ENCODE measurements at places on chromosomes 13 and 19. TPM values are rescaled to one million over a fixed set of nuclear protein-coding genes. Genes with fewer than 3 reads are reported as not detected.

DNA sequence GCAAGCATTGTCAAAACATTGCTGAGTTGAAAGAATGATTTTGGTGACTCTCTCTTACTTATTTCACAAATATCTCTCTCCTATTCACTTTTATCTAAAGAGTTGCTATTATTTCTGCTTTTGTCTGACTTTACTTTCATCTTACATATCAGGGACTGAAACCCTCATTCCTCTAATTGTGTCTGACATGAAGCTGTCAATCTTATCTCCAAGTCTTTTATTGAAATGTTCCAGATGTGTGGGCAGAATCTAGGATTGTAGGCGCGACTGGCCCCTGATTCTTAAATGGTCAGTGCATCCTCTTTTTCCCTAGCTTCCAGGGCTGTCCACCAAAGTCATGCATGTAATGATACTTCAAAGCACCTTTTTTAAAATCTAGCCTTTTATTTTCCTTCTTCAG lies 174.6 kb downstream of the NDFIP2 start:
- DNase-seq: no peak

DNA sequence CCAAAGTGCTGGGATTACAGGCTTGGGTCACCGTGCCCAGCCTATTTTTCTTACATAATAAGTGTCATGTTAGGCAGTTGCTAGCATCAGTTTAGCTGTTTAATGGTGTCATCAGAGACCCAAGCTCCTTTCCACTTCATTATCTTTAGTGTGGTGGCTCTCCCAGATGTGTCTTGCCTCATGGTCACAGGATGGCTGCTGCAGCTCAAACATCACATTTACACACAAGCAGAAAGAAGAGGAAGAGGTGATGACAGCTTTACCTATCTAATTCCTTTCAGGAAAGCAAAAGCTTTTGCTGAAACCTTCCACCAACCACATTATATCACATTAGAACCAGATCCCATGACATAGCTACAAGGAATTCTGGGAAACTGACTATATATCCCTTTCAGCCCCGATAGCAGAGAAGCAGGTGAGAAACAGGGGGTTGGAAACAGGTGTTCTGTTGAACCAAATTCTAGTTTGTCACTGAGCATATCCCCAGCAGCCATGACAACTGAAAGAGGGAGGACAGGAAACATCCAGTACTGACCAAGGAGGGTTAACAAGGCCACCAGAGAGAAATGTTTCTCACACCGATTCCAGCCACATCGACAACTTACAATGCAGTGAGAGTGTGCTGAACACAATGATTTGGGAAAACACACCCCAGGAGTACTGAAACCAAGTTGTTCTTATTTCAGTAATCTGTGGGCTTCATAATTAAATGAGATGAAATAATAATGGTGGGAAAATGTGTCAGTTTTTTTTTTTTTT lies 617.0 kb downstream of the UQCRFS1 start:
- DNase-seq: no peak

GRCh38 chr13:23160638-23161480 lies 19.9 kb upstream of the SGCG start:
- DNase-seq: no peak

- no peak for DNase-seq
Observed at GRCh38 chr13:24168392-24168750, 7.9 kb downstream of the SPATA13 start.

- no peak for DNase-seq
Observed at GRCh38 chr19:16518483-16519229, 22.5 kb downstream of the C19orf44 start.

DNA sequence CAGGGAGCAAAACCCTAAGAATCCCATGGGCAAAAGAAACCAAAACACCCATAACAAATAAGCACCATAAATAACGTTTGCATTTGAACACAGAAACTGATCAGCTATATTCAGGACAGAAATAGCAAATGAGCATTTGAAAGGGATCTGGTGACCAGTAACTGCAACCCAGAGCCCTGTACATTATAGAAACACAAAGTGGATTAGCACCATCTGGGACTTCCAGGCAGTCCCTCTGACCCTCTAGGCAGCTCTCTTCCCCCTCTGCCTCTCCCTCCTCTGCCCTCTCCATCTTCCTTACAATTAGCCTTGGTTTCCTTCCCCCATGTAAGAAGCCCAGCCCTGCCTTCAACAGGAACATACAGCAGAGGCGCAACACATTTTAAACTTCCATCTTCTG lies 215.0 kb downstream of the DCLK1 start:
- no peak for DNase-seq

The CLIP3 gene
- 5.2 TPM for total RNA-seq

- DNase-seq: peak; percentile 75
Observed at GRCh38 chr19:56838024-56838908, 2.3 kb downstream of the PEG3 start.

The PRRG2 gene
- total RNA-seq: 1.0 TPM

DNA sequence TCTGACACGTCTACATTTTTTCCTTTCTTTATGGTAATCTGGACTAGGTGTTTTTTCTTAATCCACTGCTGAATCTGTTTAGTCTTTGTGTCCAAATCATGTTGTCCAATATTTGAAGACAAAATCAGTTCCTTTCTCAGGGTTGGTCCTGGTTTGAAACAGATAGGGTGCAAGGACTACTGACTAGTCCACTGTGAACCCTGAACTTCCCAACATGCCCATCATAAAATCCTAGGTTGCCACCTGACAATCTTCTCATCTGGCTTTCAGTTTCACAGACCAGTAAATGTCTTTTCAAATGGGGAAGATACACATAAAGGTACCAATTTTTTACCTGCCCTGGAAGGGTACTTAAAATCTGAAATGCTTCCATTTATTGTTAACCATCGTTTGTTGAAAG lies 12.7 kb downstream of the GTF3A start:
- DNase-seq: no peak

DNA sequence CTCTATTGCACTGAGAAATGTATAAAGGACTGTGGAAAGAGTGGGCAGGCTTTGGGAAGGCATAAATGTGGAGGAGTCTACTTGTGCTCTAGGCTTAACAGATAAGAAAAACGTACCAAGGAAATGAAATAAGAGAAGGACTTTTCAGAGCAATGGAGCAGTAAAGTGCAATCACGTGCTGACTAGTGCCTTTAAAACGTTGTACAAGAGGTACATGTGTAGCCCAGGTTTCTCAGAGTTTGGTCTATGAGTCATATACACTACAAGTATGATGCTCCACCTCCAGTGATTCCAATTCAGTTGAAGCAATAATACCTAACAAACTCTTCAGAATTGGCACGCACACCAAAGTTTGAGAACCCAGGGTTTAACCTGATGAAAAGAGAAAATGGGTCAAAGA lies 13.4 kb upstream of the FNDC3A start:
- no peak for DNase-seq

DNA sequence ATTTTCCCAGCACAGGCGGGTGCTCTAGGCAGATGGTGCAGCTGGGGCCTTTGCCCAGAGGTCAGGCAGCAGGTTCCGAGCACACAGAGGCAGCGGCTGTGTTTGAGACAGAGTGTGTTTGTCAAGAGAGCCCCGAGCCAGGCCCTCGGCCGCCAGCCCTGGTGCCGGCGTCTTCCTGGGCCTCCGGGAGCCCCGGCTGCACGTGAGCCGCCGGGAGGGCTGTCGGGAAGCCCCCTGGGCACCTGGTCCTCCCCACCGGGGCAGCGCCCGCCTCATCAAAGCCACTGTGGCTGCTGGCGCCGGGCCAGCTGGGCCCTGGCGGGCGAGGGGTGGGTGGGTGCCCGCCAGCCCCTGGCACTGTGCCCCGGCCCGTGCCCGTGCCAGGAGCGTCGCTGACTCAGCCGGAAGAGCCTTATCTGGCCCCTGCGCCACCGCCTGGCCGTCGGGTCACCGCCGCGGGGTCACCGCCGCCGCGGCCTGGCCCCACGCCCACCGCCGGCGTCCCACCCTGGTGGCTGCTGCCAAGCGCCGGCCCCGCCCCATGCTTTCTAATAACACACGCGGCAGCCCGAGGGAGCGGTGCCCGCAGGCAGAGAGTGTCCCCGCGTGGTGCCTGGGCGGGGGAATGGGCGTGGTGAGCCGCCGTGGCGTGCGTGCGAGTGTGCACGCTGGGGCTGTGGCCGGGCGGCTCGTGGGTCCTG lies 14.9 kb downstream of the ARID3A start:
- DNase-seq: no peak

DNA sequence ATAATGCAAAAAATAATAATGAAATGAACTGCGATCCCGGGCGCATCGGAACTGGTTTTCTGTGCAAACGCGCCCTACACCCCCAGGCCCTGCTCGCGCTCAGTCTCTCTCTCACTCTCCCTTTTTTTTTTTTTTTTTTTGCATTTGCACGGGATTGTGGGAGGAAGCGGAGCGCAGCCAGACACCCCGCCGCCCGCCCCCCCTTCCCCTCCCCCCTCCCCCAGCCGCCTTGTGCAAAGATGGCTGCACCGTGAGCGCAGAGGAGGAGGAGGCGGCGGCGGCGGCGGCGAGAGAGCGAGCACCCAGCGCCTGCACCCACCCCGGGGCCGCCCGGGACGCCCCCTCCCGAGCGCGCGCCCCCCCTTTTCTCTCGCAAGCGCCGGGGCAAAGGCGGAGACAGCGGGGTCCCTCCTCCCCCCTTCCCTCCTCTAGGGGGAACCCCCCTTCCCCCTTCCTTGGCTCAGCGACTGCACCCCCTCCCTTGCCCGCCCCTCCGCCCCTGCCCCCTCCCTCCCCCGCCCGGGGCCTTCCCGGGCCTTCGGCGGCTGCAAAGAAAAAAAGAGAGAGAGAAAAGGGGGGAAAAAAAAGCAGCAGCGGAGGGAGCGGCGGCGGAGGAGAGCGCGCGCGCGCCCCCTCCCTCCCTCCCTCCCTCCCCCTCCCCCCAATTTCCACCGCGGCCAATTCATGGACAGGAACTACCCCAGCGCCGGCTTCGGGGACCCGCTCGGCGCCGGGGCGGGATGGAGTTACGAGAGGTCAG lies at the start of gene PRR12:
TSS of gene PRR12 (plus strand) at position 212 of the 760 bp plus-strand sequence. CDS start at position 685, 473 bp downstream.
- peak; percentile 68 for DNase-seq

The MYO1F gene
- 5.7 TPM for total RNA-seq

The LILRA1 gene
- total RNA-seq: 2.8 TPM

GRCh38 chr13:79802389-79803085 lies 321.6 kb downstream of the NDFIP2 start:
- DNase-seq: no peak

Data from heart right ventricle (tissue), 16 donors.